ENCODE measurements at places on chromosomes 5 and 9.
A peak's percentile ranks its signal among the peaks of the same experiment; 100 is the strongest.

DNA sequence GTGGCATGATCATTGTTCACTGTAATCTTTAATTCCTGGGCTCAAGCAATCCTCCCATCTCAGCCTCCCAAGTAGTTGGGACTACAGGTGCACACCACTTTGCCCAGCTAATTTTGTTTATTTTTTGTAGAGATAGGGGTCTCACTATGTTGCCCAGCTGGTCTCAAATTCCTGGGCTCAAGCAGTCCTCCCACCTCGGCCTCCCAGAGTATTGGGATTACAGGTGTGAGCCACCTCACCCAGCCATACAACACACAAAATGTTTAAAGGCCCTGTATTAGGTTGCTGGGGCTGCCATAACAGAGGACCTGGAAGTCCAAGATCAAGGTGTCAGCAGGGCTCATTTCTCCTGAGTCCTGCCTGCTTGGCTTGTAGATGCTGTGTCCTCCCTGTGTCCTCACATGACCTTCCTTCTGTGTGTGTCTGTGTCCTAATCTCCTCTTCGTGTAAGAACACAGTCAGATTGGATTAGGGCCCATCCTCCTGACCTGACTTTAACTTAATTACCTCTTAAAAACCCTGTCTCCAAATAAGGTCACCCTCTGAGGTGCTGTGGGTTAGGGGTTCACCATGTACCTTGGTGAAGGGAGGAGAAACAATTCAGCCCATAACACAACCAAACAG, 5.4 kb downstream of the UBE2QL1 start:
- DNase-seq: no peak

GRCh38 chr5:153802050-153802821, 236.5 kb downstream of the FAM114A2 start:
- DNase-seq: no peak

GRCh38 chr5:1975898-1976765, 93.4 kb upstream of the IRX4 start:
- DNase-seq: peak; percentile 23

- no peak for DNase-seq
Observed at GRCh38 chr5:138700581-138701362, 52.5 kb upstream of the CTNNA1 start.

DNA sequence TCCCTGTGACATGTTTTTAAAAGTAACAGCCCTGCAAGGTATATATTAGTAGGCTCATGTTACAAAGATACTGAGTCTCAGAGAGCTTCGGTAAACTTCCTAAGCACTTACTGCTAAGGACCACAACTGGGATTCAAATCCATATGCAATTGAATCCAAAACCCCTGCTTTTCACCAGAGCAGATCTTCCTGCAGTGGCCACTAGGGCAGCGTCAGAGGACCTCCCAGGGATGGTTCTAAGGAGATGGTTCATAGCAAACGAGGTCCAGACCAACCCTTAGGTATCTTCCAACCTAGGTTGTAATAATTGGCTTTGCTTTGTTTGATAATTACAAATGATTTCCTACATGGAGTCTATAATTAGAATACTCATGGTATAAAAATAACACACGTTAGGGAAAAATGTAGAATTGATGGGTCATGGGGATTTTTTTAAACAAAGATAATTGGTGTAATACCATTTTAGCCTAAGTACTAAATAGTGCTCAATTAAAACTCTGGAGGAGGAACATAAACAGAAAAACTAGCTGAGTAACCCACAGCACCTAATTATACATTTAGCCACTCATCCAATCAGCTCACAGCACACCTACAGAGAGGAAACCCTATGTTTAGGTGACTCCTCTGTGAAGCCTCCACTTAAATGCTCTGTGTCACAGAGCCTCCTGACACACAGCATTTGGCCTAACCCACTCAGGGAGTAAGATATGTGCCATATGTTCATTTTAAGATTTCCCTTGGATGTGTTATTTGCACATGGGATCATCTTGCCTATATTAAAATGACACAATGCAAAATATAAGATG, 10.0 kb upstream of the CAST start:
- no peak for DNase-seq

- DNase-seq: peak; percentile 5
Observed at GRCh38 chr5:54087436-54087835, 222.9 kb downstream of the ARL15 start.

DNA sequence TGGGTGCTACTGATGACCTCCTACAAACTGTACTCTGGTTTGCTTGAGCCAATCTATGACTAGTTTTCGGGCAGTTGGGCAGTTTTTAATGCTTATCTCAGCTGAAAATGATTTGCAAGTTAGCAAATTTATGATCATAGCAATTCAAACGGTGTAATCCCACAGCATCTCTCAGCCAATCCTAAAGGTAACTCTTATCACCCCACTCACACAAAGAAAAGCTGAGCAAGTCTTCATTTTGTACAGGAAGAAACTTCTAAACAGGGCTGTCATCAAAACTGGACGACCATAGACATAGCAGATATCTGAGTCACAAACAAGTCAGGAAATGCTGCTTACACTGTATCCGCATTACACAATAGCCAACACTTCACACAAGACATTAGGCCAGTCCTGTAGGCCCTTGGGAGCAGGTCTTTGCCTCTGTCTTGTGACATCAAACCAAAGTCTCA, 2.6 kb upstream of the ENC1 start:
- DNase-seq: peak; percentile 90

DNA sequence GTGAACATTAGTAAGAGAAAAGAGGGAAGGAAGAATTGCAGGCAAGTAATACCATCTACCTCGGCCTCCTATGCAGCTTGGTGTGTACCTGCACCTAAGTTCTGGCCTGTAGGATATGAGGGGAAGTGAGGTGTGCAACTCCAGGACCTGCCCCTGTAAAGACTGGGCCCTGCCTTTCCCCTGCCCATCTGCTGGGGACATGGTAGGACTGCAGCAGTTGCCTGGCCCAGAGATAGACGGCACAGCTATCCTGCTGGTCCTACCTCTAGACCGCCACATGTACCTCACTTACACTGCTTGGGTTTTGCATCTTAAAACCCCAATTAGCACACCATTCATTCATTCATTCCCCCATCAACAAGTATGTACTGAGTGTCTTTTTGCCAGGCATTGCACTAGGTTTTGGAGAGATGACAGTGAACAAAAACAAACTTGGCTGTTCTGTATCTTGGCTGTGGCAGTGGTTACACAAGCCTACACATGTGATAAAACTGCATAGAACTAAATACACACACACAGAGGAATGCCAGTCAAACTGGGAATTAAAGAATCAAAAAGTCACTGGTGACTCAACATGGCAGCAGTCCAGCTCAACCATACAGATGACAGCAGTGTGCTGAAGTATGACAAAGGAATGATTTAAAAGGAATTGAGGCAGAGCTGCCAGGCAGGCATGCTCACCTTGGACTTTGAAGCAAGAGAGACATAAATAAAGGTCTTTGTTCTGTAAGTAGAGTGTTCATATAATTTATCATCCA, 23.3 kb upstream of the MGAT1 start:
- DNase-seq: peak; percentile 99

DNA sequence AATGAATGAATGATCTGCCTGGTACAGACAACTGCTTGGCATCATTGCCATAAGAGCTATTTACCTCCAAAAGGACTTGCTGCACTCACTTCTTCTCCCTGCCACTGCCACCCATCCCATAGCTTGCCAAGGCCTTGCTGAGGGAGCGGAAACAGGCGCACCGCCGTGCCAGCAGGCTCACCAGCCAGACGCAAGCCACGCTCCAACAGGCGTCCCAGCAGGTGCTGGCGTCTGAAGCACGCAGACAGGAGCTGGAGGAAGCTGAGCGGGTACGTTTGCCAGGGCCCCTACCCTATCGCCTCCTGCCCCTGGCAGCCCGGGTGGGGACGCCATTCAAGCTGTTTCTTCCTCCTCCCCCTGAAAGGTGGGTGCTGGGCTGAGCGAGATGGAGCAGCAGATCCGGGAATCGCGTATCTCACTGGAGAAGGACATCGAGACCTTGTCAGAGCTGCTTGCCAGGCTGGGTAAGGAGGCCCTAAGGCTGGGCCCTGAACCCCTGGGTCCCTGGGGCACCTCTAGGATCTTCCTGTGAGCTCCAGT, 8.9 kb upstream of the AIF1L start:
- no peak for DNase-seq

- peak; percentile 77 for DNase-seq
Observed at GRCh38 chr5:147576646-147577535, 67.0 kb upstream of the DPYSL3 start.

DNA sequence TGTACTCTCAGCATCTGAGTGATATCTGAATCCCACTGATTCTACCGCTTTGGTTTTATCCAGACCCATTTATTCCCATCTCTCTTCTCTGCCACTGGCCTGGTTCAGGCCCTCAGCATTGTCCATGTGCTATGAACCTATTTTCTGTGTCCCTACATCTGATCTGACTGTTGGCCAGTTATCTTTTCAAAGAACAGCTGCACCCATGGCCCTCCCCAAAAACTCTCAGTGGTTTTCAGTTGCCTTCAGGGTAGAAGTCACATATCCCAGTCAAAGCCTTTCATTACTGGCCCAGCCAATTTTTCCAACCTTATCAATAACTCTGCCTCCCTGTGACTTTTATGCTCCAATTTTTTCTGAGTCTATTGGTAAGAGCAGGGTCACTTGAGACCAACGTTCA, 297.0 kb downstream of the TRIM32 start:
- no peak for DNase-seq

DNA sequence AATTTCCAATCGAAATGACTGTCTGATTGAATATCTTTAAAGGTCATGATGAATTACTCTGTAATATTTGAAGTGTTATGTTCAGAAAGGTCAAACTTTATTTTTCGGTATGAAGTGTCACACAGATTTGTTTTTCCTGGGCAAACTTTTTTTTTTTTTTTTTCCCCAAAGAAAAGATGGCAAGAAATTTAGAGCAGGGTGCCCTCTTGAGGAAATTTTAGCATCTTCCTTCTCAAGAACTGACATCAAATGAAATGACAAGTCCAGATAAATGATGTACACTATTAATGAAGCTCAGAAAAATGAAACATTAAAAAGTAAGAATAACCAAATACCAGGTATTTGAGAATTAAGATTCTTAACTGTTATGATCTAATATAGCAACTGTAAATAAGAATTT, 123.6 kb downstream of the INVS start:
- DNase-seq: peak; percentile 33

- peak; percentile 28 for DNase-seq
Observed at GRCh38 chr9:105127863-105128220, 116.6 kb upstream of the SLC44A1 start.

DNA sequence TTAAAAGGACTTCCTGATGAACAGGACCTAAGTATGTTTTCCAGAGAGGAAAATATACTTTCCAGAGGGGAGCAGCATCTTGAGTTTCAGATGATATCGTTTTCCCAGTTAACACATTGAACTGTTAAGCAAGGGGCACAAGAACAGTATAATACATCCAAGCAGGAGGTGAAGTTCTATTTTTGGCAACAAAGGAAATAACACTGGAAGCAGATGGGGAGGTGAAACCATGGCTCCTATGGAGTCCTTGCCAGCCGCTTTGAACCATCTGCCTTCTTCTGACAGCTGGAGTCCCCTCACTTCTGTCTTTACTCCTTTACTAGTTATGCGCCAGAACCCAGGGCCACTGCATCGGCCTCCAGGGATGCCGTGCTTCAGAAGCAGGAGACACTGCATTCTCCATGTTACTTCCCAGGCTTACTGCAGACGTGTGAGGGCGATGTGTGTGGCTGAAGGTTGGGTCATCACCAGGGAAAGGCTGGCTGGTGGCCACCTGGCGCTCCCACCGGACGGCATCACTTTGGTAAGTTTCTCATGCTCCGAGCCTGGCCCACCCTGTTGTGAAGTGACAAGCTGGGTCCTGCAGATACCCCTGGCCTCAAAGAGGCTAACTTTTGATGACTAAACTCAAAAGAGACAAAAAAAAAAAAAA, 77.8 kb downstream of the TTLL11 start:
- DNase-seq: no peak

DNA sequence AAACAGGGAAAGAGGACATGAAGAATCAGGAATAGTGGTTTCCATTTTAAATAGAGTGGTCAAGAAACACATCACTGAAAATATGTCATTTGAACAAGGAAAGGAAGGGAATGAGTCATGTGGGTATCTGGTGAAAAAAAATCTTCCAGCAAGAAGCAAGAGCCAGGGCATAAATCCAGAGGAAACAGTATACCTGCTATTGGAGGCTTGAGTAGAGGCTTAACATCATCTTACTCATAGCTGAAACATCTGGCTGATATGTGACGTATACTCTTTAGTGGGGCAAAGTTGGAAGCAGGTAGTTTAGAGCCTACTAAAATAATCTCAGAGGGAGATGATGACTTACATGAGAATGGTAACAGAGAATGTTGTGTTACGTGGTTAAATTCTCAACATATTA, 517.2 kb downstream of the CAAP1 start:
- DNase-seq: peak; percentile 78

- DNase-seq: no peak
Observed at GRCh38 chr9:134720136-134720753, 78.6 kb downstream of the COL5A1 start.

GRCh38 chr5:151683986-151684588, 2.6 kb downstream of the SPARC start:
- DNase-seq: no peak

GRCh38 chr9:124248066-124248465, 9.7 kb upstream of the NEK6 start:
- no peak for DNase-seq

GRCh38 chr5:79702606-79703380, 13.2 kb downstream of the CMYA5 start:
- peak; percentile 34 for DNase-seq

- DNase-seq: no peak
Observed at GRCh38 chr5:7589800-7590199, 193.9 kb downstream of the ADCY2 start.

DNA sequence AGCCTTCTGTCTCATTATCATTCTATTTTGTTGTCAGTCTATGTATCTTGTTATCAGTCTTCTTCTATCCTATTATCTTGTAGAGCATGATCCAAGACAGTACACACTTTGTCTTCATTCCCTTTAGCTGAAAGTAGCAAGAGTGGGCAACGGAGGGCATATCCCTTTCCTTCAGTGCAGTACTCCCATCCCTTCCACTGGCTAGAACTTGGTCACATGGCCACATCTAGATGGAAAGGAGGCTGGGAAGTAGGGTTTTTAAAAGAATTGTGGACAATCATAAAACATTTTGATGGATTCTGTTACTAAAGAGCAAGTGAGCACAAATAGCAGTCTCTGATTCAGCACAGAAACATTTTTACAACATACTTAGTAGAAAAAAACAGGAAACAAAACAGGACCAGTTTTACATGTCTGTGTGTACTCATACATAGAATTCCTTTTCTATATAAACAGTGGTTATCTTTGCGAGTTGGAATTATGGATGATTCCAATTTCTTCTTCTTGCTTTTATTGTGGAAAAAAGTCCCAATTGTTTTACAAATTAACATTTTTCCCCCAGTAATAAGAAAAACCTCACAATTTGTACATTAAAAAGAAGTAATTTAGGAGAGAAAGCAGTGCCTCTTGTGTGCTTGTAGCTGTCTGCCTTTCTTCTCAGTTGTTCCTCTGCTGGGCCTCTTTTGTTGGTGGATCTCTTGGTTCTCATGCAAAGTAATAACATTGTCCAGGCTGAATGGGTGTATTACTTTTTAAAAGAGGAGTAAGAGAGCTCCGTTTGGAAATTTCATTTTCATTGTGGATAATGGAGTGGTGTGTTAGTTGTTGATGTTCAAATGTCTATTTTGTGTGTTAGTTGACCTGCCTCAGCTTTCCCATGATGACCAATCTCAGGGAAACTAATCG, 410.9 kb upstream of the TRPC7 start:
- DNase-seq: peak; percentile 70
